ENCODE measurements at places on chromosomes 12 and 14. TPM values are rescaled to one million over a fixed set of nuclear protein-coding genes. Genes with fewer than 3 reads are reported as not detected.

SAV1 gene
- total RNA-seq: 11.6 TPM

TPPP2 gene
- not detected for total RNA-seq

ATL1 gene
- 44.0 TPM for total RNA-seq

OVCH1 gene
- total RNA-seq: not detected

DNA sequence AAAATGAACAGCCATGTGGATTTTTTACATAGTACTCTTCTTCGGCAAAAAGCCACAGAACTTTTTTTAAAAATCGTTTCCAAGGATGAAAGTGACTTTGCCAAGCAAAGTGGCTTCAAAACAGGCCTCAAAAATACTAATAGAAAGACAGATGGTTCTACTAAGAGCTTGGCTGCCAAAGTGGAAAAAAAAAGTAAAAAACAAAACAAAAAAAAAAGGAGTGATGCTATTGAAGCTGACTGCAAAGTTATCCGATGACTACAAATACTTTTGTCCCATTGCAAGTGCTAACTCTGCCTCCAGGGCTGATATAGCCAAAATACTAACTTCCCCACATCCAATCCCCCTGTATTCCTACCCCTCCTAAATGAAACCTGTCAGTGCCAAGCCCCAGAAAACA is 277.6 kb downstream of the SOX5 start:
- no peak overlapping the region for H3K4me3 ChIP-seq
- peaks cover 22% of the 10 kb centered on the region for H3K4me1 ChIP-seq
- no peak overlapping the region for H3K27ac ChIP-seq
- DNase-seq: no peak

DNA sequence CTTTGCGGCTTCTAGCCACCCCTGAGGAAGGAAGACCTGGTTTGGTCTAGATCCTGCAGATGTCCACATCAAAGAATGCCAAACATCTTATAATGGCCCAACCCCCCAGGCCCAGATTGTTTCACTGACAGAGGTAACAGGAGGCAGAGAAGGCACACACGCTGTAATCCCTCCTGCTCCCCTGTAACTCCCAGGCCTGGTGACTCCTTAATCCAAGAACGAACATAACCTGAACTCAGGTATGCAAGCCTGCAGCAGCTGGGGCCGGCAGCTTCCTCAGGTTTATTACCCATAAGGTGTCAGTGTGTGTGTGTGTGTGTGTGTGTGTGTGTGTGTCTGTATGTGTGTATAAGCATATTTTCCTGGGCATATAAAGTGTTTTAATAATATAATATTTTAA is 52.7 kb downstream of the ERH start:
- no peak overlapping the region for H3K27ac ChIP-seq
- H3K27me3 ChIP-seq: peaks cover 8% of the 10 kb centered on the region
- H3K4me3 ChIP-seq: no peak overlapping the region
- H3K36me3 ChIP-seq: peaks cover 3% of the 10 kb centered on the region

- no peaks in the 10 kb centered on the region for H3K4me1 ChIP-seq
- no peaks in the 10 kb centered on the region for H3K27me3 ChIP-seq
- DNase-seq: no peak
- no peaks in the 10 kb centered on the region for H3K36me3 ChIP-seq
Measured at GRCh38 chr12:87813476-87814234, 215.5 kb downstream of the C12orf50 start.

DNA sequence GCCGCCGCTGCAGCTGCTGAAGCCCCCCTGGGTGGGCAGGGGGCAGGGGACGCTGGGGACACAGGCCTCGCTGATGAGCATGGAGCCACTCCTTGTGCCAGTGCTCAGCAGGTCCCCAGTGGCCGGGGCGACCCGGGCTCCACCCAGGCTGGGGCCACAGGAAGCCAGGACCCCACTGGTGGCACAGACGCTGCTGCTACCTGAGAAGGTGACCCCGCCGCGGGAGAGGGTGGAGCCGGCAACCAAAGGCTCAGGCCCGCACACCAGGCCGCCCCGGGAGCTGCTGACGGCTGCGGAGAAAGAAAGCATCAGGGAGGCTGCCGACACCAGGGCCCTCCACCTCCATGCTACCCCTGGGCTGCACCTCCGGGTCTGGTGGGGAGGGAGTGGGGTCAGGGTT is 7.4 kb downstream of the KRT84 start:
- H3K4me3 ChIP-seq: no peak overlapping the region
- H3K27me3 ChIP-seq: peaks cover 2% of the 10 kb centered on the region
- no peak overlapping the region for H3K27ac ChIP-seq
- no peak for DNase-seq

DNA sequence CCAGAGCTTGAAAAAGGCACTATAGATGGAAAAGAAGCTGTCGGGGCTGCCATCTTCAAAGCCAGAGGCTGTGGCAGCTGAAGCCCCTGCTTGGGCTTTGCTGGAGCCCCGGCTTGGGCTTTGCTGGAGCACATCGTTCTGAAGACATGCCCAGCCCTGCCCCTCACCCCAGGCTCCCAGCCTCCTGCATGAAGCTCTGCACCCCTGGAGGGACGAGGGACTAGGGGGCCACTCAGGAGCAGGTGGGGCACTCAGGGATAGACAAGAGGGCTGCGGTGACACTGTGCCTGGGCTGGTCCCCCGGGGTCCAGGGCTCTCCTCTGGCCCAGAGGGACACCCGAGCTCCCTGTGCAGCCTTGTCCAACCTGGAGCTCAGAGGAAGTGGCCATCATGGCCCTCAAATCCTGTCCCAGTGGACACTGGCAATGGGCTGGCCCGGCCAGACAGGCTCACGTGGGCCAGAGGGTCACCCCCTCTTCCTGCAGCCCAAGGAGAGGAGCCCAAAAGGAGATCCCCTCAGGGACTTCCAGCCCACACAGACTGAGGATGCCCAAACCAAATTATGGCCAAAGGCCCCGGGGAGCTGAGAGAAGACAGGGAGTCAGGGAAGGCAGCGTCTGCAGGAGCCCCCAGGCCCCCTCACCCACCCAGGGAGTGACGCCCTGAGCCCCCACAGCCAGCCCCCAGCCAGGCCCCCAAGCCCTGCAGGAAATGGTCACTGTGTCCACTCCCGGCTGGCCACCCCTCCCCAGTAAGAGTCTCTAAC is 23.1 kb upstream of the C14orf180 start:
- no peak overlapping the region for H3K4me3 ChIP-seq
- no peaks in the 10 kb centered on the region for H3K36me3 ChIP-seq
- no peaks in the 10 kb centered on the region for H3K4me1 ChIP-seq
- peak; percentile 12 for DNase-seq
- no peak overlapping the region for H3K27ac ChIP-seq

DNA sequence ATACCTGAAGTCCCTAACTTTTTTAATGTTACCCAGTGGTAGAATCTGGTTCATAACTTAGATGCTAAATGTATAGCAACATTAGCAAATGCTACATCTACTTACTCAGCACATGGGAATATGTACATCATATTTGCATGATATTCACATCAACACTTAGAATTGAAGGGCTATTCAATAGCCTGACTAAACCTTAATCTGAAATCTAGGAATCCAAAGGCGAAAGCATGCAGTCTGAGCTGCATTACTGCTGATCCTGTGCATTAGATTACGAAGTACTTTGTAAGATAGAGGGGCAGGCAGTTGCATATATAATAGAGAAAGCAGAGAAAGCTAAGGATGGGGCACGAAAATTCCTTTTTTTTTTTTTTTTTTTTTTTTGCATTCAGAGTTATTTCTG is 40.4 kb downstream of the SLC38A4 start:
- no peaks in the 10 kb centered on the region for H3K27me3 ChIP-seq
- peaks cover 6% of the 10 kb centered on the region for H3K4me1 ChIP-seq
- no peaks in the 10 kb centered on the region for H3K36me3 ChIP-seq
- no peak for DNase-seq

GRCh38 chr14:72588521-72588920 is 305.4 kb downstream of the DPF3 start:
- DNase-seq: no peak
- no peaks in the 10 kb centered on the region for H3K4me1 ChIP-seq
- H3K27me3 ChIP-seq: peaks cover 5% of the 10 kb centered on the region
- no peak overlapping the region for H3K27ac ChIP-seq

- DNase-seq: peak; percentile 21
- peaks cover 35% of the 10 kb centered on the region for H3K4me1 ChIP-seq
- peak overlapping the region; percentile 1 for H3K4me3 ChIP-seq
- no peaks in the 10 kb centered on the region for H3K27me3 ChIP-seq
Measured at GRCh38 chr12:82593901-82594396, 92.8 kb upstream of the TMTC2 start.

Measured in glutamatergic neuron (in vitro differentiated cells).